ENCODE measurements at places on chromosomes 3 and 15.
A peak's percentile ranks its signal among the peaks of the same experiment; 100 is the strongest.

DNA sequence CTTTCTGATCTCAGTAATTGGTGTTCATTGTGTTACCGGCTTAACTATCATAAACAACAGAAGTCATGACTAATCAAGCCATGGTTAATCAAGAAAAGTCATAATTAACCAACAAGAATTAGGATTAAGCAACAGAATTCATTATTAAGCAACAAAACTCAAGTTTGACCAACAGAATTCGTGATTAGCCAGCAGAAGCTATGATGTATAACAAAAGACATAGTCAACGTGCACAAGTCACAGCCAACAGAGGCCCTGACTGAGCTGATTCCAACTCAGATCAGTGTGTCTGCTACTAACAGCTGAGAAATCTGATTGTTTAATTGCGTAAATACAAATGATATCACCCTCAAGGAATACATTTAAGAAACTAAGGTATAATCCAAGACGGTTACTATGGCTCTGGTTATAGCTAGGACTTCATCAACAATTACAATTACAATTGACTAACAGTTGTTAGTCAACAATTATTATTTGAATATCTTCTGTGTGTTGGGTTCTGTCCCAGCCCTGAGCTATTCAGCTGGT, 67.7 kb downstream of the RARB start:
- no peak for DNase-seq

- no peak for DNase-seq
Observed at GRCh38 chr3:138124706-138125355, 7.4 kb downstream of the A4GNT start.

GRCh38 chr3:147407498-147408187, 1.3 kb upstream of the ZIC4 start:
- no peak for DNase-seq

GRCh38 chr3:112333381-112334317, 693 bp downstream of the CD200 start:
- DNase-seq: no peak

- DNase-seq: no peak
Observed at GRCh38 chr15:101470548-101471239, 18.8 kb downstream of the PCSK6 start.

GRCh38 chr3:104510131-104510849, 856.4 kb upstream of the ALCAM start:
- DNase-seq: no peak

DNA sequence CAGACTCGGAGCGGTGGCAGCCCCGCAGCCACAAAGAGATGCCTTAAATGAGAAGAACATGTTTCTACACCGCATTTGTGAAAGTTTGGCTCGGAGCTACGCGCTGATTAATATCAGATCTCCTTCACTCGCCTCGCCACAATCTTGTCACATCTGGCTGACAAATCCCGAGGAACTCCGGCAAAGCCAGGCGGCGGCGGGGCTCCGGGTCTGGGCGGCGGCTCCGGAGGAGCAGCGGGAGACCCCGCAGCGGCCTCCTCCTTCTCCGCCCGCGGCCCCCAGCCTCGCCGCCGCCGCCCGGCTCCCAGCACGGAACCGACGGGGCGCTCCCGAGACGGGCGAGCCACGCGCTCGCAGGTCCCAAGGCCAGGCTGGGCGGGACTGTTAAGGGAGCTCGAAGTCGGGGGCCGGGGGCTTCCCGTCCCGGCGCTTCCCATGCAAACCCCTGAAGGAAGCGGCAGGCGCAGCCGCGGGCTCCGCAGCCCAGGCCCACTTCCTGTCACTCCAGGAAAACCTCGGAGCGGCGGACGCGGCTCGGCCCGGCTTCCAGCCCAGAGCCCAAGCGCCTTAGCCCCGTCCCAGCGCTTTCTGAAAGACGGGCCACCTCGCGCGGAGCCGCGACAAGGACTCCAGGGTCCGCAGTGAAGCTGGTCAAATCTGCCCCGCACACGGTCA, 1.2 kb downstream of the BNC1 start:
- DNase-seq: no peak

DNA sequence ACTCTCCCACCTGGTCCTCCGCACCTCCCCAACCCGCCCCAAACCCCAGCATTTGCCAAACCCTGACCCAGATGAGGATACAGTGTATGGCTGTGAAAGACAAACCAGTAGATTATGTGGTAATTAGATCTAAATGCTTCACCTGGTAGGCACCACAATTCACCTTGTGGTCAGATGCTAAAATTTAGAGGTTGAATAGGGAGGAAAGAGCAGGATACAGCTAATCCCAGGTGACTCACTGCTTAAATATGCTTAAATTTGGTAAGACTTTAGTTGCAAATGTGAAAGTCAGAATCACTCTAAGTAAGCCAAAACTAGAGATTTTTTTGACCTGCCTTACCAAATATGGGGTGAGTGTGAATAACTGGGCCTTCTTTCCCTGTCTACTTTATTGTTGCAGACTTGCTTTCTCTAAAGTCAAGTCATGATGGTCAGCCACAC, 105.5 kb downstream of the MME start:
- DNase-seq: no peak

DNA sequence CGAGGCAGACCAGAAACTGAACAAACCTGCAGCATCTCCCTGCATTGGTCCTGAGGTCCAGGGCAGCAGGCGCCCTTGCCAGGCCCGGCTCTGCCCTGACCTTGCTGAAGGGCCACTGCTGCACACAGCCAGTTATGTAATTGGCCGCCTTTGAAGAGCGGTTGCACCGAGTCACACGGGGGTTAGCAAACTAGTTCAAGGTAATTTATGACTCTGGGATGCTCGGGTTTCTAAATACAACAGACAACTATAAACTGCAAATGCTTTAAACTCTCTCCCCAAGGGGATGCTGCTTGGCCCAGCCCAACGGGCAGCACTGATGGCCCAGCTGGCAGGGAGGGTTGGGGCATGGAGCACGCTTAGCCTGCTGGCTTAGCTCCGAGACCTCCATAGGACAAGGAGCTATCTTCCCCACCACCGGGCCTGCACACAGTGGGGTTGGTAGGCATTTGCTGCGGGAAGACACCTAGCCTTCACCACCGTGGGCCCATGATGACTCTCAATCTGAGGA, 60.3 kb upstream of the IQSEC1 start:
- DNase-seq: no peak

- DNase-seq: no peak
Observed at GRCh38 chr3:19263606-19264005, 115.3 kb downstream of the KCNH8 start.

- DNase-seq: no peak
Observed at GRCh38 chr15:92164327-92165000, 229.2 kb upstream of the ST8SIA2 start.

- no peak for DNase-seq
Observed at GRCh38 chr15:50880206-50880605, 28.3 kb upstream of the AP4E1 start.

DNA sequence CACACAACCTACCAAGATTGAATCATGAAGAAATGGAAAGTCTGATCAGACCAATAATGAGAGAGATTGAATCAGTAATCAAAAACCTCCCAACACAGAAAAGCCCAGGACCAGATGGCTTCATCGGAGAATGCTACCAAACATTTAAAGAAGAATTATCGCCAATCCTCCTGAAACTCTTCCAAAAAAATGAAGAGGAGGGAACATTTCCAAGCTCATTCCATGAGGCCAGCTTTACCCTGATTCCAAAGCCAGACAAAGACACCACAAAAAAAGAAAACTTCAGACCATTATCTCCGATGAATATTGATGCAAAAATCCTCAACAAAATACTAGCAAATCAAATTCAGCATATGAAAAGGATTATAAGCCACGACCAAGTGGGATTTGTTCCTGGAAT, 94.1 kb downstream of the SENP2 start:
- DNase-seq: no peak

- no peak for DNase-seq
Observed at GRCh38 chr3:195508185-195508584, 34.9 kb downstream of the PPP1R2 start.

DNA sequence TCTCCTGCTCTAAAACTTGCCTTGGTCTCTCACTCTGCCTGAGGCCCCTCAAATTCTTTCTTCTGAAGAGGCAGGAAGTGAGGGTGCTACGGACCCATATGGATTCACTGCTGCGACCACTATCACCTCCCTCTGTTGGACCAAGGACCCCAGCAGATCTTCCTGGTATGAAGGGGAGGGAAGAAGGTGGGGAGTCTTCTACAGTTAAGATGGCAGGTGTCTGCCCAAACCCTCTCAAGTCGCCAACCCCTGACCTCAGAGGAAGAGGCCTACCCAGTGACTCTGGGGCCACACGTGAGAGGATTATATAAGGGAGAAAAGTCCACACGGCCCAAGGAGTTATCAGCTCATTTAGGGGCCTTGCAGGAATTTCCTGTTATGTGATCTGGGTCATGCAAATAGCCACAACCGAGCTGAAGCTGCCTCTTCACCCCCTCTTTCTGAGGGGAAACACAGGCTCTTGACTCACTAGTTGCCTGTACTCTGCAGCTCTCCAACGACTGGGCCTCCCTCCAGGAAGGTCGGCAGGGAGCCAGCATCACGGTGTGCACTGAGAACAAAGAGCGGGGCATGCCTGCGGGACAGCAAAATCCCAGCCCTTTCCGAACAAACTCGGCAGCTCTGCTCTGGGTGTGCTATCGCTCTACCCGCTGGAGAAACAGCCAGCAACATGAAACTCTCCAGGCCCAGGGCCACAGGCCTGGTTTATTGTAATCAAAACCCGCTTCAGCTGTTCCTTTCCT, 116.0 kb downstream of the XXYLT1 start:
- no peak for DNase-seq

DNA sequence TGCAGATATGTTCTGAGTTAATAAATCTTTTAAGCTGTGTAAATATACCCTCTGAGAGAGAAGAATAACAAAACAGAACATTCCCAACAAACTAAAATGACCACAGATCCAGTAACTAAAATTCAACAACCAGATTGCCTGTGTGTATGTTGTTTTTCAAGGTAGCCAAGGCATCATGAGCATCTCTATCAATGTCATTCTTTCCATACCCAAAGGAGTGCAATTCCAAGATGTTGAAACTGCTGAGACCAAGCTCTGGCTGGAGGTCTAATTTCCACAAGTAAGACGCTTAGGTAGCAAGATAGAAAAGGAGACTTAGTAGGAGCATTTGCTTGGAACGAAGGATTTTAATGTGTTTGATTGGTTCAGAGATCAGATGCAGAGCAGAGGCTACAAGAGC, 276.3 kb downstream of the RBMS3 start:
- no peak for DNase-seq

- peak; percentile 4 for DNase-seq
Observed at GRCh38 chr3:154018100-154018696, 103.0 kb upstream of the ARHGEF26 start.

DNA sequence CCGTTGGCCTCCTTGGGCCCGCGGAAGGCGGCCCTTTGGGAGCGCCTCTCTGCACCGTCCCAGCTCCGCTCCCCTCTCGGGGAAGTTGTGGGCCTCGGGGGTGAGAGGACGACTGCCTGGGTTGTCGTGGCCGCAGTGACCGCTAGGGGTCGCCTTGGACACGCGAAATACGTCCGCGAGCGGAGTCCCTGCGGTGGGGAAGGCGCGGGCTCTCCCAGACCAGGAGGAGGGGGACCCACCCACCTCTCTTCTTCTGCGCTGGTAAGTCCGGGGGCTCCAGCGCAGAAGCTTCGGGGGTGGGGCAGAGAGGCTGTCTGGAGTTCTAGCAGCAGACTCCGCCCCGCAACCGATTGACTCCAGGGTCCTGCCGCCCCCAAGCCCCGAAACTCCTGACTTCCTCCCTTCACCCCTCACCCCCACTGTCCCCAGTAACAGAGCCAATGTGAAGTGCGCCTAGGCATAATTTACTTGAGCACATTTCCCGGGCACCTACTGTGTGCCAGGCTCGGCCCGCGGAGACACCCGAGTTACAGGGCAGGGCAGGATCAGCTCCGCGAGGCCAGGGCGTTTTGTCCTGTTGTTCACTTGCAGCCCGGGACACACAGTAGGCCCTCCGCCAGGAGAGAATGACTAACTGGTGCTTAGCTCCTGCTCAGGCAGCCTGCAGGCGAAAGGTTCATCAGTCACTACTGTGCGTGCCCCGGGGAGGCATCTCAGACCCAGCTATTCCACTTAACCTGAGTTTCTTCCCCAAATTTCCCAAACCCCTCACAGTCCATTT, 32.8 kb downstream of the DNASE1L3 start:
- peak; percentile 78 for DNase-seq

DNA sequence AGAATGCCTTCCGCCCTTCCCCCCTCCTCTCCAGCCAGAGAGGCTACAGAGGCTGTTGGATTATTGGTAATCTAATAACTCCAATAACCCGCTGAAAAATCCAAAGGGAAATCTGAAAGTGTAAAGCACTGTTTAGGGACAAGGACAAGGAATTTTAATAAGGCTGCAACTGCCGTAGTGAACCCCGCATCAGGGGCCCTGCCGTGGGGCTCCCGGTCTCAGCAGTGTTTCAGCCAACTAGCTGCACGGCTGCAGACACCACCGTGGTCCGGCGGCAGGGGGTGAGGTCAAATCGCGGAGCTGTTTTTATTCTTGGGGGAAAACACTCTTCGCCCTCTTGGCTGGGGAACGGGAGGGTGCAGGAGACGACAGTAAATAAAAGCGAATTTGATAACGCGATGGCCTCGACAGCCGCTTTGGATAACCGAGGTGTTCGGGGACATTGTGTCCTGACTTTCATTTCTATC, 6.1 kb downstream of the BCL6 start:
- DNase-seq: no peak

DNA sequence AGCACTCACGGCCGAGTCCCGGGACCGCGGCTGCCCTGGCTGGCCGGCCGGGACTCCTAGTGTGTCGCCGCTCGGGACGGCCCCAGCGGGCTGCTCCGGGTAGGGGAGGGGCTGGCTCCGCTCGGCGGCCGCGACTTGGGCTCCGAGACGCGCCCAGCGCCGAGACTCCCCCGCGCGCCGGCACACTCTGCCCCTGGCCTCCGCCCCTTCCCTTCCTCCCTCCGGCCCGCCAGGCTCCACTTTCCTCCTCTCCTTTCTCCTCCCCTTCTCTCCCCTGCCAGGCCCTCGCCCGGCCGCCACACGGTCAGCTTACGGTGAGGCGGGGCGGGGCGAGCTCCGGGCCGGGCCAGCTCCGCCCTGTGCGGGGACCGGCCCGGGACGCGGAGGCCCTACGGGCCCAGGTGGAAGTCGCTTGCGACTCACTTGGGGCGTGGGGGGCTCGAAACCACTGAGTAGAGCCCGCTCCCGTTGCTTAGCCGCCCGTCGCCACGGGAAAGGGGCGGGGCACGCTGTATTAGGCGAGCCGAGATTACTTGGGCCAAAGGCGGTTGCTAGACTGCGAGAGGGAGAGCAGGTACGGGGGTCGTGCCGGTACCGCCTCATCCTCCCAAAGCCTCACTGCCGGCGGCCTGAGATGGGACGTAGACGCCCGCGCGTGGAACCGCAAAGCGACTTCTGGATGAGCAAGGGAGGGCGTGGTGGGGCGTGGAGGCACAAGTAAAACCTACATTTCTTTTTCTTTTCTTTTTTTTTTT, at the start of gene ITGB5:
Gene ITGB5, minus strand, starts transcription at position 189 of the 755 bp plus-strand sequence. CDS start 365 bp downstream, outside the sequence.
- DNase-seq: peak; percentile 9
